CD4-positive, alpha-beta T cell (primary cell): ENCODE measurements at places on chromosomes 2 and 18. TPM values are rescaled to one million over a fixed set of nuclear protein-coding genes. Genes with fewer than 3 reads are reported as not detected.

DNA sequence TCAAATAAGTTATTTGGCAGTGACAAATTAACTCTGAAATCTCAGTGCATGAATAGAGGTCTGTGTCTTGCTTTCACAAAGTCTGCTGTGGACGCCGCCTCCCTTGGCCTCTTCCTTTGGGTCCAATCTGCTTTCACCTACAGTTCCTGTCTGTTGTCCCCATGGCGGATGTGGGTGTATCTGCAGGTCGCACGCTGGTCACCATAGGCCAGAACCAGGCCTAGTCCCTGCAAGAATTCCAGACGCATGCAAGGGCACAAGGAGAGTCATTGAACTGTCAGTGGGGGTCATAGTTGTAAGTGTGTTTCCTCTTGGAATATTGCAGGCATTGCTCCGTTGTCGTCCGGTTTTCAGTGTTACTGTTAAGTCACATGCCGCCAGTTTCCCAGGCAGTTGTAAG, 7.4 kb downstream of the SOCS6 start:
- DNase-seq = no peak
- H3K4me1 ChIP-seq = peaks cover 6% of the 10 kb centered on the region
- H3K4me3 ChIP-seq = no peak overlapping the region
- no peak overlapping the region for H3K27ac ChIP-seq
- H3K36me3 ChIP-seq = no peaks in the 10 kb centered on the region

- no peak overlapping the region for H3K27ac ChIP-seq
- H3K4me3 ChIP-seq = no peak overlapping the region
- no peaks in the 10 kb centered on the region for H3K4me1 ChIP-seq
- DNase-seq = no peak
- H3K36me3 ChIP-seq = no peaks in the 10 kb centered on the region
- no peaks in the 10 kb centered on the region for H3K27me3 ChIP-seq
These were observed 99.7 kb upstream of the CELF4 start for GRCh38 chr18:37665346-37665745.

DNA sequence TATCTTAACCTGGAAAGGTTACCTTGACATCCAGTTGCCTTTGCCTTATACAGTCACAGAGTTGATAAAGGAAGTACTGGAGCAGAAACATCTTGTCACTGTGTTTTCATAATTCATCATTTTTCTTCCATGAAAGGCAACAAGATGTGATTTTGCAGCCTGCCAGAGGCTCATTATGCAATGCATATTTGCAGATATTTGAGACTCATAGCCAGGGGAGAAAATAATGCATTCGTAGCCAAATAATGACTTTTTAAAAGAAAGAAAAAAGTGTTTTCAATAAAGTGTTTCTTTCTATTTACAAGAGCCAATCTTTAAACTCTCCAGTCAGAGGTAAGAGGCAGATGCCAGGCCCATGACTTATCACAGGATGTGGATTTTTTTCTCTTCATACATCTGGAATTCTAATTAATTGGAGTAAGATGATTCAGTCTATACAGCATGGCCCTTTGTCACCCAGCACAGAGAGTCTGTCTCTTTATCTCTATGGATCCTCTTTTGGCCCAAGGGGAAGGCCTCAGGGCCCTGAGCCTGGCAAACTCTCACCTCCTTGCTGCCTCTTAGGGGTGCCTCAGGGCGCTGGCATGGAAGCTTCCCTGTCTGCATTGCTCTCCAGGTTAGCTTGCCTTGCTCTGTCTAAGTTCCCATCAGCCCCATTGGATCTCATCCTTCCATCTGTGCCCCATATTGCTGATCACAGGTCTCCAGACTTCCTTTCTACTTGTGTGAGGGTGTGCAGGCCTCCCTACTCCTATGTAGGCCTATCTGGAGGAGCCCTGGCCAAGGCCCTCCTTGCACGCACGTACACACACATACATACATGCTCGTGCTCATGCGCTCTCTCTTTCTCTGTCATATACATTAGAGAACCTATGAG, 247.7 kb downstream of the TPGS2 start:
- H3K36me3 ChIP-seq = no peaks in the 10 kb centered on the region
- H3K4me1 ChIP-seq = no peaks in the 10 kb centered on the region
- DNase-seq = no peak
- H3K4me3 ChIP-seq = no peak overlapping the region
- H3K27me3 ChIP-seq = no peaks in the 10 kb centered on the region
- H3K27ac ChIP-seq = no peak overlapping the region

- no peak overlapping the region for H3K27ac ChIP-seq
- no peaks in the 10 kb centered on the region for H3K36me3 ChIP-seq
- no peaks in the 10 kb centered on the region for H3K4me1 ChIP-seq
- H3K4me3 ChIP-seq = no peak overlapping the region
- H3K27me3 ChIP-seq = no peaks in the 10 kb centered on the region
These were observed 1293.7 kb upstream of the SLC39A10 start for GRCh38 chr2:194363295-194363694.

DNA sequence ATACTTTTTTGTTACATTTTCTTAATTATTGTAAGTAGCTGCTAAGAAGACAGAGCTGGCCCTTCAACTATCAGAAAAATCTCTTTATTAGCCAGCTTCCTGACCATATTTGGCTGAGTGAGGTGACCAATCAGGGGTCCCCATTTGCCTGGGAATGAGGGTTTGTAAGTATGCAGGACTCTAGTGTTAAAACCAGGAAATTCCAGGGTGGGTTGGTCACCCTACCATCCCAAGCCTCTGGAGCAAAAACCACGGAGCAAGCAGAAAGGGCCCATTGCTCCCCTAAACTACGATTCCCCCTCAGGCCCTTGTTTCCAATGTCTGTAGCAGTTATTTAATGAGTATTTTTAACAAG, 165.6 kb upstream of the NCKAP5 start:
- H3K4me3 ChIP-seq = no peak overlapping the region
- H3K36me3 ChIP-seq = no peaks in the 10 kb centered on the region
- no peaks in the 10 kb centered on the region for H3K27me3 ChIP-seq
- no peak for DNase-seq

- peaks cover 13% of the 10 kb centered on the region for H3K27me3 ChIP-seq
- peaks cover 19% of the 10 kb centered on the region for H3K4me1 ChIP-seq
- H3K27ac ChIP-seq = no peak overlapping the region
- H3K36me3 ChIP-seq = no peaks in the 10 kb centered on the region
- H3K4me3 ChIP-seq = peak overlapping the region; percentile 80
These were observed 670 bp upstream of the MOCOS start for GRCh38 chr18:36186461-36187192.

DNA sequence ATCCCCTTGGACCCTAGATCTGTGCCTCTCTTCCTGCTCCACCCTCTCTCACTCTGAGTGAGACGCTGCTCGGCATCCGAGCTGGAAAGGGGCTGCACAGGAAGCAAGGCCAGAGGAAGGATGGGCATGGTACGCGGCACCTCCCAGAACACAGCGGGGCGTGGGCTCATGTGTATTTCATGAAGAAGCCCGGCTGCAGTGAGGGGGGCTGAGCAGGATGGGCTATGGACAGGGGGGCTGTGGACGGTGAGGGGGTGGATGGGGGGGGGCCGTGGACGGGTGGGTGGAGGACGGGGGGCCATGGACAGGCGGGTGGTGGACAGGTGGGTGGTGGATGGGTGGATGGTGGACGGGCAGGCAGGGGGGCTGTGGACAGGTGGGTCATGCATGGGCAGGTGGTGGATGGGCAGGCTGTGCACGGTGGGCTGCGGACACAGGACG, 28.5 kb downstream of the SLC66A2 start:
- DNase-seq = no peak
- no peak overlapping the region for H3K4me3 ChIP-seq
- no peaks in the 10 kb centered on the region for H3K27me3 ChIP-seq

DNA sequence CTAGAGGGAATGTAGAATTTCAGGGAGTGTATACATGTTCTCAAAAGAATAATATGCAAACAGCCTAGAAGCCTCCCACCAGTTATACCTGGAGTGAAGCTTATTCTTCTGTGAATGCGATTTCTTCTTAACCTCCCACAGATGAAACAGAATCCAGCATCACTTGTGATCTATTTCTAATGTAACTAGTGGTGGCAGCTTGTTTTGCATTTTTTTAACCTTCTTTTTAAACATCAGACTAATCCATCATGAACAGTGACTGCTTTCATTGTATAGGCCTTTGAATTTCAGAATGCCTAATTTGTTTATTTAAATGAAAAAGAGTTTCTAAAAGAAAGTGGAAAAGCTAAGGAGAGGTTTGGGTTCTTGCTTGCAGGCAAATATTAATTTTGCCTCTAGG, 85.7 kb upstream of the EPHA4 start:
- no peak for DNase-seq
- no peaks in the 10 kb centered on the region for H3K36me3 ChIP-seq
- no peak overlapping the region for H3K4me3 ChIP-seq
- H3K27ac ChIP-seq = no peak overlapping the region
- no peaks in the 10 kb centered on the region for H3K4me1 ChIP-seq

DNA sequence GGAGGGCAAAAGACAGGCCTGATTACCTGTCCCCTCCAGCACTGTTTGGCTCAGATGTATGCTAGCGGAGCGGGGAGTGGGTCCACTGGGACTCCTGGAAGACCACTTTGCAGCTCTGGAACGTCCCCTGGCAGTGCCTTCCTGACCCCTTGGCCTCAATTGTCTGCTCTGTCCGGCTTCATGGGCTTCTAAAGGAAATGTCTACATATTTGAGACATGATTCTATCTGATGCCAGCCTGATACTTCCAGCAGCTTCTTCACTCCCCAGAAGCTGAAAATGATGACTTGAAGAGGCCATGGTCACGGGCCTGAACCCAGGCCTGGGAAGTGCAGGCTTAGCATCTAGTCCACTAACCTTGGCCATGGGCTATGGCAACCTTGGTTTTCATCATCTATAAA, 112.1 kb downstream of the ACAA2 start:
- H3K27me3 ChIP-seq = no peaks in the 10 kb centered on the region
- no peaks in the 10 kb centered on the region for H3K36me3 ChIP-seq
- no peak for DNase-seq
- no peak overlapping the region for H3K4me3 ChIP-seq
- no peaks in the 10 kb centered on the region for H3K4me1 ChIP-seq

DNA sequence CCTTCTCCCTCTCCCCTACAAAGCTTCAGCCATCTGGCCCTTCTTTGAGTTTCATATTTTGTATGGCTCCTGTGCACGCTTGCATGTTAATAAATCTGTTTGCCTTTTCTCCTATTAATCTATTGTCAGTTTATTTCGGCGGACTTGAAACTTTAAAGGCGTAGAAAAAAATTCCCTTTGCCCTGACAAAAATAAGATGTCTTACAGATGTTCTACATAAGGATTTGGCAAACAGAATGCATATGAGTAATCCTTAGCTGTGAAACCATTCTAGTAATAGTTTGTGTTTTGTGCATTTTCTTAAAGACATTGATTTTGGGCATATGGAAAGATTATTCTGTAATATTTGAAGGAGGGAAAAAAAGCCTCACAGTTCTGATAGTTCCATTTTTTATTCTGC, 15.0 kb upstream of the BMPR2 start:
- no peaks in the 10 kb centered on the region for H3K36me3 ChIP-seq
- no peak for DNase-seq
- no peaks in the 10 kb centered on the region for H3K27me3 ChIP-seq
- no peaks in the 10 kb centered on the region for H3K4me1 ChIP-seq
- H3K27ac ChIP-seq = no peak overlapping the region
- no peak overlapping the region for H3K4me3 ChIP-seq

DNA sequence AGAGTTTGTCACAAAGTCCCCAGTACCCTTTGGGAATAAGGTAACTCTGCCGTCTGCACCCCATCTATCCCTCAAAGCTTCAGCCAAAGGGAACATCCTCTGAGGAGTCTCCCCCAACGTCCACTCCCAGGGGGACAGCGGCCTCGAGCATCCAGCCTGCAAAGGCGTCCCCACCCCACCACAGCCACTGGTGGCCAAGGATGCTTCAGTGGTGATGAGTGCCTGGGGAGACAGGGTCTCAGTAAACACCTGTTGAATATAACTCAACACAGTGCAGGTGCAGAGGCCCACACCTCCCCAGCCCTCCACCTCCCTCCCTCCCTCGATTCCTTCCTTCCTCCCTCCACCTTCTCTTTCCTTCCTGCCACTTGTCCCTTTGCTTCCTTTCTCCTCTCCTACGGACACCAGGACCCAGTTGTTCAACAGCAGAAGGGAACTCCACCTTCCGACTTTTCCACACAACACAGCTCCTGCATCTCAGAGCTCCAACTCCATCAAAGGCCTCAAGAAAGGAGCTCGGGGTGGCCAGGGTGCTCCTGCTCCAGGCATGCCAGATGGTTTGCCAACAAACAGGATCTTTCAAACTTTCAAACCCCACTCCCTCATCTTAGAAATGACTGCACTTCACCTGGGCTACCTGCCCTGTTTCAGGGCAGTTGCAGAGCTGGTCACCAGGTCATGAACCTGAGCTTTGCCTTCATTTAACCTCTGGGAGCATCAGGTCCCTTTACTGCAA, 87.8 kb upstream of the SNTG2 start:
- DNase-seq = no peak
- H3K36me3 ChIP-seq = no peaks in the 10 kb centered on the region
- no peak overlapping the region for H3K27ac ChIP-seq
- H3K27me3 ChIP-seq = no peaks in the 10 kb centered on the region
- no peak overlapping the region for H3K4me3 ChIP-seq

GRCh38 chr2:8430628-8431027, 251.2 kb upstream of the ID2 start:
- H3K4me1 ChIP-seq = peaks cover 21% of the 10 kb centered on the region
- H3K27me3 ChIP-seq = no peaks in the 10 kb centered on the region
- no peak overlapping the region for H3K27ac ChIP-seq
- no peak overlapping the region for H3K4me3 ChIP-seq
- no peaks in the 10 kb centered on the region for H3K36me3 ChIP-seq

DNA sequence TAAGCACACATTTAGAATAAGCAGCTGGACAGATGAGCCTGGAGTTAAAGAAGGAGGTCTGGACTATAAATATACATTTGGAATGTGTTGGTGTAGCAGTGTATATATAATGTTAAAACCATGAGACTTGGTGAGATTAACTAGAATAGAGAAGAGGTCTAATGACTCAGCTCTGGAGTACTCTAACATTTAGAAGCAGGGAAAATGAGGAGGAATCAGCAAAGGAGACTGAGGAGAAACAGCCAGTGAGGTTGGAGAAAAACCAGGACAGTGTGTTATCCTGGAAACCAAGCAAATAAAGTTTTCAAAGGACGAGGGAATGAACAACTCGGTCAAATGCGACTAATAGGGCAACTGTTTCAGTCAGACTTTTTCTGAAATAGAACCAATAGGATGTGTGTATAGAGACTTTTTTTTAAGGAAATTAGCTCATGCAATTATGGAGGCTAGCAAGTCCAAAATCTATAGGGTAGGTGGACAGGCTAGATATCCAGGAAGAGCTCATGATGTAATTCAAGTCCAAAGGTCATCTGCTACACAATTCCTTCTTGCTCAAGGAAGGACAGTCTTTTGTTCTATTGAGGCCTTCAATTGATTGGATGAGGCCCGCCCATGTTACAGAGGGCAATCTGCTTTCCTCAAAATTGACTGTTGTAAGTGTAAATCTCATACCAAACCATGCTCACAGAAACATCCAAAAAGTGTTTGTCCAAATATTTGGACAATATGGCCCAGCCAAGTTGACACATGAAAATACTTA, 10.8 kb upstream of the SESTD1 start:
- H3K4me1 ChIP-seq = no peaks in the 10 kb centered on the region
- H3K4me3 ChIP-seq = no peak overlapping the region
- no peak for DNase-seq
- no peak overlapping the region for H3K27ac ChIP-seq

GRCh38 chr2:140186313-140186712, 1406.1 kb upstream of the NXPH2 start:
- no peaks in the 10 kb centered on the region for H3K27me3 ChIP-seq
- H3K36me3 ChIP-seq = no peaks in the 10 kb centered on the region
- DNase-seq = no peak
- no peak overlapping the region for H3K4me3 ChIP-seq

Gene CPO
- not detected for total RNA-seq

Gene LBH
- 135 TPM for total RNA-seq

Gene RMDN2
- total RNA-seq = 3.3 TPM

Gene RNF144A
- 40.1 TPM for total RNA-seq

Gene PID1
- total RNA-seq = 0.38 TPM

Gene AGXT
- not detected for total RNA-seq

Gene HRH4
- total RNA-seq = 0.22 TPM

Gene DHX57
- total RNA-seq = 13.9 TPM

Gene INPP5D
- total RNA-seq = 141 TPM
